Left ventricle myocardium inferior (tissue), 1 donor: ENCODE measurements at places on chromosomes 11 and 22.

- no peak for DNase-seq
Measured at GRCh38 chr11:117385906-117386305, 58.3 kb downstream of the CEP164 start.

DNA sequence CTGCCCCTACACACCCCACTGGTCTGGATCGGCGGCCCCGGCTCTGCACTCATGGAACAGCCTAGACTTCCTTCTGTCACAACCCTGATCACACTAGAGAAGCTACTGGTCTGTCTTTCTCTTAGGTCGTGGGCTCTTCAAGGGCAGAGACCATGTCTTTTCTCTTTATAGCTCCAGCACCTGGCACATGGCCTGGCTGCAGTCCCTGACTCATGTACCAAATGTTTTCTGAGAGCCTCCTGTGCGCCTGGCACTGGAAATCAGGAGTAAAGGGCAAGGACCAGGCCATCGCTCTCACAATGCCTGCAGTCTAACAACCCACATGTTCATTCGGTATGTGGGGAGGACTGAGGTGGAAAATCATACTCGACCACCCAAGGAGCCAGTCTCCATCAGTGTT is 7.5 kb downstream of the ASCC2 start:
- DNase-seq = peak; percentile 68

- DNase-seq = no peak
Measured at GRCh38 chr11:86805873-86806310, 5.5 kb downstream of the PRSS23 start.

DNA sequence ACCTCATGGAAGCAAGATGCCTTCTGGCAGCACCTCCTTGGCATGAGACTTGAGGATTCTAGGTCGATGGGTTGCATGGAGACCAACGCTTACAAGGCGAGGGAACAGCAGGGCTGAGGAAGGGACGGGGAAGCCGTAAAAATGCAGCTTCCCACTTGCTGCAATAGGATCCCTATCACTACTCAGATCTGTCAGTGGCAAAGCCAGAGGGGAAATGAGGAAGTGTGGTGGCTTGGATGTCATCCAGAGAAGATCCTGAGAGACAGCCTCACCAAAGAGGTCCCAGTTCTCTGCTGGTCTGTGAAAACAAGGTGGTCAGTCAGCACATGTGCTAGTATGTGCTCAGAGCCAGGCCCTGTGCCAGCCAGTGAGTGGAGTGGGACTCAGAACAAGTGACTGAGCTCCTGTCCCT is 22.2 kb downstream of the CYB5R2 start:
- DNase-seq = no peak

GRCh38 chr11:74312326-74312725 is 886 bp upstream of the P4HA3 start:
- no peak for DNase-seq

DNA sequence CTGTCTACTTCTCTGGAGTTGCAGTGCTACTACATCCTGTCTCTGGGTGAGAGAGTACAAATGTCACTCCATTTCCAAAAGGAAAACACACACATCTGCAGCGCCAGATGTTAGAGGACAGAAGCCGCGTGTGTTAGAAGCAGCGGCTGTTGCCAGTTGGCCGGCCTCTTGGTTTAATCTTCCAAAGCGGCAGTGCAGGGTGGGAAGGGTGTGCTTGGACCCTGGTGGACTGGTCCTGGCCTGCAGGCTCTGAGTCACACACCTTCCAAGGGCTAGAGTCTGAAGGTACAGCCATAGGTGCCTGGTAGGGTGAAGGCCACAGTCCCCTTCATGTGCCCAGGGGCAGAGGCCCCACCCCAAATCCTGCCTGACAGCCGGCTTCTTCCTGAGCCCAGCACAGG is 99.8 kb downstream of the CTTN start:
- DNase-seq = peak; percentile 39

GRCh38 chr11:128533472-128533871 is 53.9 kb downstream of the ETS1 start:
- DNase-seq = no peak

GRCh38 chr11:127105593-127106541 is 105.3 kb upstream of the KIRREL3 start:
- DNase-seq = no peak

GRCh38 chr22:21032037-21032867 is at the start of gene SLC7A4:
SLC7A4 (minus strand) TSS chr22:21032561; CDS start chr22:21031812, 749 bp downstream.
- no peak for DNase-seq

GRCh38 chr11:105000167-105000566 is 22.8 kb downstream of the CASP5 start:
- no peak for DNase-seq

- DNase-seq = no peak
Measured at GRCh38 chr11:19701421-19701820, 11.2 kb upstream of the NAV2 start.

DNA sequence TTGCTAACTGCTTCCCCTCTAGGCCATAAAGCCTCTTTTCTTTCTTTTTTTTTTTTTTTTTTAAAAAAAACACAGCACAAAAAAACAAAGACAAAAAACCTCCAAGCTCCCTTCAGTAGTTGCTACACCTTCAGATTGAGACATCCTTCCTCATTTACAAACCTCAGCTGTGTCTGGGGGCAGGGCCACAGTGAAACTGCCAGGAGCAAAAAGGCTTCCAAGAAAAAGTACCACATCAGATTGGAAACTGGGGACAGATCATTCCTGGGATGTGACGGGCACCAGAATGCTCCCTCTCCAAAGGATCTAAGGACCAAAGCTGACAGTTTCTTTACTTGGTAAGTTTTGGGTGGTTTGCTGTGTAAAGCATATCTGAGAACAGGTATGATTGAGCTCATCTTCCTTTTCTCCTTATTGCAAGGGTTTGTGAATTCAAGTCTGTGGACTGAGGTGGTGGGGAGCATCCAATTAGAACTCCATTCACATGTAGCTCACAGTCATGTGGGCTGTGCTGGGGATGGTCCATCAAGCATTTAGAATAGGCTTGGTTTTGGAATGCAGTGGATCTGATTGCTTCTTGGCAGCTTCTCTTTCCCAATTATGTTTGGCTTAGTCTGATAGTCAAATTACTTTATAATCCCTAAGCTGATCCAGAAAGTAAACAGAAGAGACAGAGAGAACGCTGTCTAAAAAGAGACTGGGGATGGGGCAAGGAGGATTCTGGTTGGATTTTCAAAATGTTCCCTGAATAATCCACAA is 705 bp downstream of the BBOX1 start:
- DNase-seq = no peak

DNA sequence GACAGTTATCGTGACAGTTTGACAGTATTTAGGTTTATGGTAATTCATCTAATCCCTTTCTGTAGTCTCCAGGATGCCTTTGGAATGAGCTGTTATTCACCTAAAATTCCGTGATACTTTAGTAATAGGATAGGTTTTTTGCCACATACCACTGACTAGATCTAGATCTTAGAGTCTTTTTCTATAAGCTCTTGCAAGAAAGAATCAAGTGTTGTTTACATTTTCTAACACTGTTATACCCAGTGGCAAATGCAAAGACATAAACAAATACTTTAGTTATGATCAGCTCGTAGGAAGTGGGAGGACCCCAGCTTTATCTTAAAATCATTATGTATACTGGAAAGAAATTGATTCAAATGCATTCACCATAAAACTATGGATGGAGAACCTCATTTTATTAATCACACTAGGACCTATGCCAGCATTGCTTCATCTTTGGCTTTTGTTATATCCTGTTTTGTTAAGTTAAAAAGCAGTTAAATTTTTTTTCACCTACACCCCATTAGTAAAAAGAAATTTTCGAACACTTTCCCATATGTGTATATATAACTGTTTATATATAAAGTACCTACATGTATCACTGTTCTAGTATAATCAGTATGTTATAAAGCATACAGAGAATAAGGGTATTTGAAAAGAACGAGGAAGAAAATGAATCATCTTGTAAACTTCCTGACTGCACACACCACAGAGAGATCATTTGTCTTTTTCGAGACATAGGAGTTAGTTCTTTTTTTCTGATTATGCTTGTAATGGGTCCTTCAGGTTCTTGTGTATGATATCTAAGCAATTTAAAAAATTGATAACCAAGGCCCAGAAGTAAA is 60.9 kb downstream of the PDHX start:
- no peak for DNase-seq

- no peak for DNase-seq
Measured at GRCh38 chr11:32255841-32256240, 165.0 kb downstream of the RCN1 start.

GRCh38 chr22:39617342-39617741 is 46.8 kb downstream of the CACNA1I start:
- no peak for DNase-seq

DNA sequence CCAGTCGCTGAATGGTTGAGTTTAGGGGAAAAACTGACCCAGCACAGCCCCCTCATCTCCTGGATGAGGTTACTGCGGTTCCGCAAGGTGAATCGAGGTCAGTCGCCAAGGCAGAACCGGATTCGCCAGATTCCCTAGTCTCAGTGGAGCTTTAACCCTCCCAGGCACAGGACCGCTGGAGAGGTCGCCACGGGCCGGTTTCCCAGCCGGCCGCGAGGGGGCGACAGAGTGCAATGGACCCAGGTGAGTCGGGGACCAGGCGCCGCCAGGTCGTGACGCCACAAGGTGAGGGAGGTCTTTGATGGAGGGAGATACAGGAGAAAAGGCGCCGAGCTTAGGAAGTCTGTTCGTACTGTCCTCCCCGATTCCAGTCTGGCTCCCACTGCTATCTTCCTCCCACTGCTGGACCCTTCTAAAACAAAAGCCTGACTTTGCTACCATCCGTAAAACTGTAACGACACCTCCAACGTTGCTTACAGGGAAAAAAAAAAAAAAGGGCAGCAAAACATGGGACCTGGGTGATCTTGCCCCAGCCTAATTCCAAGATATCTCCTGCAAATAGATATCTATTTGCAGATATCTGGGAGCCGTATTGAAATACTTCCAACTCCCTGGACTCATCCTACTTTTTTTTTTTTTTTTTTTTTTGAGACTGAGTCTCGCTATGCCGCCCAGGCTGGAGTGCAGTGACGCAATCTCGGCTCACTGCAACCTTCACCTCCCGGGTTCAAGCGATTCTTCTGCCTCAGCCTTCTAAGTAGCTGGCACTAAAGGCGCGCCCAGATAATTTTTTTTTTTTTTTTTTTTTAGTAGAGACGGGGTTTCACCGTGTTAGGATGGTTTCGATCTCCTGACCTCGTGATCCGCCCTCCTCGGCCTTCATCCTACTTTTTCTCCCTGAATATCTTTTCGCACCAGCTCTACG is 1.4 kb upstream of the GGA1 start:
- DNase-seq = peak; percentile 78

- DNase-seq = no peak
Measured at GRCh38 chr11:59727426-59727825, 13.8 kb upstream of the OR10V1 start.

DNA sequence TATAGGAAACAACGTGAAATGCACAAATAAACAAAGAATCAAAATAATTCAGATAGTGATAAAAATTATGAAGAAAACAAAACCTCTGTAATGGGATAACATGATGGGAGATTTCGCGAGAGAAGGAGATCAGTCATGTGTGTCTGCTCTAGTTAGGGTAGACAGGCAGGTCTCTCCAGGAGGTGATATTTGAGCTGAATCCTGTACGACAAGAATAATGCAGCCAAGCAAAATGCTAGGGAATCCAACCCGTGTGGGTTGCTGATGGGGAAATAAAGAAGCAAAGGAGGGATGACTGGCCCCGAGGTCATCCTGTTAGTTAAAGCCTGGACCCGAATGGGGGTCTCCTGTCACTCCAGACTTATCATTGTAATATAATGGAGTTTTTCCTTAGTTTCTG is 16.0 kb downstream of the MAML2 start:
- DNase-seq = no peak

DNA sequence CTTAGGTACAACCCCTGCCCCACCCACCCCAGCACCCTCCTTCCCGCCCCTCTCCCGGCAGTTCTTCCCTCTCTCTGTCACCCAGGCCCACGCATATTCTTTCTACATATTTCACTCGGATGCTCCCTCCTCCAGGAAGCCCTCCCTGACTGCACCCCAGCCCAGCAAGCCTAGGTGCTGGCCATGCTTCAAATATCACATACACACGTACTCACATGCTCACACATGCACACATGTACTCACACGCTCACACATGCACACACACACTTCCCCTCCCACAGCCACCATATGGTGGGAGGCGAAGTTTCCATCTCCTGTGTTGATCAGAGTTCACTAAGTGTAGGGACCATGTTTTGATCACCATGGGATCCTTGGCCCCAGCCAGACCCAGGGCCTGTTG is 90.4 kb downstream of the WNT7B start:
- peak; percentile 9 for DNase-seq

GRCh38 chr11:1557904-1558774 is 13.9 kb downstream of the DUSP8 start:
- DNase-seq = no peak

DNA sequence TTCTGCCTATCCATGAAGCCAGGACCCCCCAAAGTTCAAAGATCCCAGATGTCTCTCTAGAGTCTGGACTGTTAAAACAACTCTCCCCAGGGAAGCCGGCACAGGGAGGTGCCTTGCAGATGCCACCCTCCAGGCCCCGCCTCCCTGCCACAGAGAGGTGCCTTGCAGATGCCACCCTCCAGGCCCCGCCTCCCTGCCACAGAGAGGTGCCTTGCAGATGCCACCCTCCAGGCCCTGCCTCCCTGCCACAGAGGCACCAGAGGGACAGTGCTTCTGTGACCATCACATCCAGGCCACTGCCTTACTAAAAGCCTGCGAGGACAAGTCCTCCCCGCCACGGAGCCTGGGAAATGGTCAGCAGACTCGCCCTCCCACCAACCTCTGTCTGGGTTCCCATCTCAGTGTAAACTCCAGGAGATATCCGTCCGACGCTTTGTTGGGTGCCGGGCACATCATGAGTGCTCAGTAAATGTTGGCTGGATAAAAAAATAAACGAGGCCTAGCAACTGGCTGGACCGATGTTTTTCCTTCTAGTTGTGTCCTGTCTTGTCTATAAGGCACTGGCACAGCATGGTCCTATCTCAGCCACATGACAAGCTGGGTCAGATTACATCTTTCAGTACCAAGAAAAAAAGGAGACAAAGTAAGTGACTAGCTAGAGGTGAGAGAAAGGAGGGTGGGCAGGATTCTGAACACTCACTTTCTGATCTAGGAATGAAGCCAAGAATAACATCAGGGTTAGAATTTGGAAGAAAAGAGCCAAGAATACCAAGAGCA is 91.2 kb upstream of the CSNK2A3 start:
- no peak for DNase-seq

- no peak for DNase-seq
Measured at GRCh38 chr11:126403022-126403581, 47.6 kb downstream of the ST3GAL4 start.

- DNase-seq = peak; percentile 36
Measured at GRCh38 chr11:74683279-74683871, 47.9 kb downstream of the CHRDL2 start.
